Osteoblast (primary cell): ENCODE measurements at places on chromosomes 7 and 10. TPM values are rescaled to one million over a fixed set of nuclear protein-coding genes. Genes with fewer than 3 reads are reported as not detected.

- peaks cover 4% of the 10 kb centered on the region for H3K4me1 ChIP-seq
- H3K4me3 ChIP-seq: no peak overlapping the region
- H3K36me3 ChIP-seq: no peaks in the 10 kb centered on the region
- no peaks in the 10 kb centered on the region for H3K27me3 ChIP-seq
- no peak for DNase-seq
Observed at GRCh38 chr7:93941945-93942344, 20.4 kb downstream of the GNG11 start.

DNA sequence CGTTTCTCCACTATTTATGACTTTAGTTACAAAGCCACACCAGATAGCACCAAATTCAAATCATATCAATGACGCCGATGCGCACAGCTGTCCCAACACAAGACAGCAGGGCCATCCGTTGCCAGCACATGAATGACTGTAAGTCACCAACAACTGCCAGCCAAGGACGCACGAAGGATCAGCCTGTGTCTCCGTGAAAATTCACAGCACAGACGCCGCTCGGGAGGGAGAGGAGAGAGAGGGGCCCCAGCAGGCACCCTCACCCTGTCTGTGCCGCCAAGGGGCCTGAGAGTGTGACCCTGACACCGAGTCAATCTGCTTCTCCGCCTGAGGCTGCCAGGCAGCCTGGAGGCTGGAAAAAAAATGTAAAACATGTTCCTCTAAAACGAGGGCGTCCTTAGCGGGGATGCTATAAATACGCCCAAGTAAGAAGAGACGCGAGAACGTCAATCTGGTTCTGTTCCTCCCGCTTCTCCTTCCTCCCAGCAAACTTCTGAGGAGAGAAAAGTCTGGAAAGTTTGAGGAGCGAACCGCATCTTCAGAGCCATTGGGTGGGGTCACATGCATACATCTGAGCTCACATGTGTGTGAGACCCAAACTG is 111.2 kb downstream of the PTPRN2 start:
- H3K4me1 ChIP-seq: no peaks in the 10 kb centered on the region
- no peak overlapping the region for H3K4me3 ChIP-seq
- no peak overlapping the region for H3K27ac ChIP-seq
- no peaks in the 10 kb centered on the region for H3K27me3 ChIP-seq
- DNase-seq: no peak

DNA sequence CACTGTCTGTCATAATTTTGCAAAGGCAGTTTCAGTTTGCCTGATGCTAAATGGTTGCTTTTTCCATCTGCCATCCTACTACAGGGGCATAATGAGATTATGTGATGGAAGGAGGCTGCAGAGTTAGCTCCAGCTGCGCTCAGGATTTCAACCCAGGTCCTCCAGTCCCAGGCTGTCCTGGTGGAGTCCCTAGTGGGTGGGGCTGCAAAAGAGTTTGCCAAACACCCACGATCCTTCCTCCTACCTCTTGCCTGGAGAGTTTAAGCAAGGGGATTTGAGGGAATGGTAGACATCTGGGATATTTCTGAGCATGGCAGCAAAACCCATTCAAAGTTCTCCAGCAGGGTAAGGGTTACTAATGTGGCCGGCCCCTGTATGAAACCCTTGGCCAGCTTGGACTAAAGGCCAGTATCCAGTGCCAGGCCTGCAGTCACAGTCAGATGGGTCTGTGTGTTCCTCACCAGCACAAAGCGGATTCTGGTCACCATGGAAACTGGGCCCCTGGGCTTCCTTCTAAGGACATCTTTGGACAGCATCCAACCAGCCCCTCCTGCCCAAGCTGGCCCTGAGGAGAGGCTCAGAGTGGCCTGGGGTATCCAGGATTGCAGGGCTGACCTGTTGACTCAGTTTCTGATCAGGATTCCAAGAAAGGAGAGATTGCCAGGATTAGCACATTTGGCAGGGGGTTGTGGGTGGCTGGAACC is 42.7 kb upstream of the CHST3 start:
- peaks cover 15% of the 10 kb centered on the region for H3K4me1 ChIP-seq
- peaks cover 23% of the 10 kb centered on the region for H3K27me3 ChIP-seq
- H3K4me3 ChIP-seq: no peak overlapping the region
- no peaks in the 10 kb centered on the region for H3K36me3 ChIP-seq

- no peaks in the 10 kb centered on the region for H3K36me3 ChIP-seq
- H3K4me3 ChIP-seq: no peak overlapping the region
- no peaks in the 10 kb centered on the region for H3K4me1 ChIP-seq
- peaks cover 20% of the 10 kb centered on the region for H3K27me3 ChIP-seq
Observed at GRCh38 chr7:30927040-30927439, 15.4 kb downstream of the AQP1 start.

- H3K36me3 ChIP-seq: no peaks in the 10 kb centered on the region
- H3K4me1 ChIP-seq: peaks cover 14% of the 10 kb centered on the region
- H3K27me3 ChIP-seq: peaks cover 3% of the 10 kb centered on the region
- H3K4me3 ChIP-seq: no peak overlapping the region
- no peak overlapping the region for H3K27ac ChIP-seq
Observed at GRCh38 chr10:14500172-14500765, 169.5 kb upstream of the FRMD4A start.

GRCh38 chr7:81470724-81471379 is 299.0 kb downstream of the HGF start:
- DNase-seq: no peak
- no peaks in the 10 kb centered on the region for H3K27me3 ChIP-seq
- no peak overlapping the region for H3K4me3 ChIP-seq
- no peak overlapping the region for H3K27ac ChIP-seq
- H3K4me1 ChIP-seq: peaks cover 5% of the 10 kb centered on the region
- no peaks in the 10 kb centered on the region for H3K36me3 ChIP-seq

PNLIPRP2 gene
- not detected in 2 replicates for total RNA-seq
